ENCODE measurements at places on chromosomes 5 and 9.

DNA sequence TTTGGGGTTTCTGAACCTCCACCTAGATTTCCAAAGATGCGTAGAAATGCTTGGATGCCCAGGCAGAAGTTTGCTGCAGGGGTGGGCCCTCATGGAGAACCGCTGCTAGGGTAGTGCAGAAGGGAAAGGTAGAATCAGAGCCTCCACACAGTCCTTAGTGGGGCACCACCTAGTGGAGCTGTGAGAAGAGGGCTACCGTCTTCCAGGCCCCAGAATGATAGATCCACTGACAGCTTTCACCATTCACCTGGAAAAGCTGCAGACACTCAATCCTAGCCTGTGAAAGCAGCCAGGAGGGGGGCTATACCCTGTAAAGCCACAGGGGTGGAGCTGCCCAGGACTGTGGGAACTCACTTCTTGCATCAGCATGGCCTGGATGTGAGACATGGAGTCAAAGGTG lies 13.3 kb upstream of the HSDL2 start:
- DNase-seq: no peak

DNA sequence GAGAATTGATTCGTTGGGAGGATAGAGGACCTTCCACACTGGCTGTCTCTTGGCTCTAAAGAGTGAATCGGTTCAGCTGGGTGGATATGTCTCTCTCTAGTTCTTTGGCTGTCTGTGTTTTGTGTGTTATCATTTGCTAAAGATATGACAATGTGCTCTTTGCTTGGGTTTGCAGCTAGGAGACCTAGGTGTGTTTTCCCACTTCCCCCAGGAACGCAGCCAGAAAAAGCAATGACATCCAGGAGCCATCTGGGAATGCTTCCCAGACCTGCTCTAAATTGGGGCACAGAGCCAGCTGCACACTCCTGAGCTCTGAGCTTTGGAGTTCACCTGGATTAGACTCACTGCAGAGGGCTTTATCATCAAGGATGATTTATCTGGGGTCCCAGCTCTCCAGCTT lies 12.8 kb upstream of the PDZD2 start:
- DNase-seq: no peak

- no peak for DNase-seq
Observed at GRCh38 chr5:171269717-171270116, 39.3 kb upstream of the TLX3 start.

GRCh38 chr9:130334915-130335314 lies 69.4 kb downstream of the HMCN2 start:
- DNase-seq: no peak

GRCh38 chr5:127840809-127841208 lies 137.6 kb downstream of the CCDC192 start:
- DNase-seq: no peak

GRCh38 chr5:112684121-112684520 lies 53.6 kb upstream of the APC start:
- DNase-seq: no peak

DNA sequence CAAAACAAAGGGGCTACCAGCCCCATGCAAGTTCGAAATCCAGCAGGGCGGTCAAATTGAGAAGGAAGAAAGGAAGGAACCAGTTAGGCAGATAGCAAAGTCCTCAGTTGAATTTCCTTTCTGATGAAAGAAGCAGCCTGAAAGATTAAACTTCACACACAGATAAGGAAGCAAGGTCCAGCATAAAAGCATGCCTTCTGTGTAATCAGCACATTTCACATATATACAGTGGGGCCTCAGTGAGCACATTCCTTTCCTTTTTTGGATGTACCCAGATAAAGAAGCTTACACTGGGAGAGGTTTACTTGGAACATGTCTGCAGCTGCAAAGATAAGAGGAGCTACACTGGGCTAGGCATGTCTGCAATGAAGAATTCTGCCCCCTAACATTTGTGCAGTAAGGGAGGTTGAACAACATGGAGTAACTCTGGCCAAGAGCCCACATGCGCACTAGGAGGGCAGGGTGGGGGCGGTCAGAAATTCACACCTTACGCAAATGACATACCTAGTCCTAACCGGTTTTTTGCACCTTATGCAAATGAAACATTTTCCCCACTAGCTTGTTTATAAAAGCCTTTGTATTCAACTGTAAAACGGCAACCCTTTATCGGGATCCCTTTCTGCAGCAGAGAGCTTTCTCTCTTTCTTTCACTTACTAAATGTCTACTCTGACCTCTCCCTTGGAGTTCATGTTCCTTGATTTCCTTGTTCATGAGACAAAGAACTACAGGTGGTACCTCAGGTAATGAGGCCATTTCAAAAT lies 149.7 kb upstream of the FBXL17 start:
- no peak for DNase-seq

DNA sequence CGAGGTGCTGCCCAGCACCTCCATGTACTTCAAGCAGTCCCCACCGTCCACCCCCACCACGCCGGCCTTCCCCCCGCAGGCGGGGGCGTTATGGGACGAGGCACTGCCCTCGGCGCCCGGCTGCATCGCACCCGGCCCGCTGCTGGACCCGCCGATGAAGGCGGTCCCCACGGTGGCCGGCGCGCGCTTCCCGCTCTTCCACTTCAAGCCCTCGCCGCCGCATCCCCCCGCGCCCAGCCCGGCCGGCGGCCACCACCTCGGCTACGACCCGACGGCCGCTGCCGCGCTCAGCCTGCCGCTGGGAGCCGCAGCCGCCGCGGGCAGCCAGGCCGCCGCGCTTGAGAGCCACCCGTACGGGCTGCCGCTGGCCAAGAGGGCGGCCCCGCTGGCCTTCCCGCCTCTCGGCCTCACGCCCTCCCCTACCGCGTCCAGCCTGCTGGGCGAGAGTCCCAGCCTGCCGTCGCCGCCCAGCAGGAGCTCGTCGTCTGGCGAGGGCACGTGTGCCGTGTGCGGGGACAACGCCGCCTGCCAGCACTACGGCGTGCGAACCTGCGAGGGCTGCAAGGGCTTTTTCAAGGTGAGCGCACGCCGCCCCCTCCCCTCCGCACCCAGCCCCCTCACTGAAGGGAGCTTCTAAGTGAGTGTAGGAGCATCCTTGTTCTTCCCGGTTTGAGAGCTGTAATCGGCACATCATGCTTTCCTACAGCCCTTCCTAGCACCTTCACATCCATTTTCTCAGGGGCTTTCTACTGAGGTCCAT lies 6.9 kb downstream of the NR4A3 start:
- DNase-seq: no peak

DNA sequence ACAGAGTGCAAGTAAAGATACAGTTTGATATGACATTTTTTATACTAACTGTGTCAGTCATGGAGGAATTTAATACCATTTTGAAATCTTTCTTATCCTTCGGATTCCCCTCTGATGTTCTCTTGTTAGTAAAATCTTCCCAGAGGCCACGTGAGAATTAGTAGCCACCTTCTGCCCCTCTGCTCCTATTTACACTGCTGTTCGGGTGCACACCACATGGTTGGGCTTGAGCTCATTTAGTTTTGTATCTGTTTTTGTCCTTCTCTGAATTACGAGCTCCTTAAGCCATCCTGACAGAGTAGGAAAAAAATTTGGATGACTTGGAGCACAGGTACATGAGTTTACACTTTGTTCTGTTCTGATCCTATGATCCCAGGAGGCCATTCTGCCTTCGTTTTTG lies 109.7 kb downstream of the SV2C start:
- DNase-seq: no peak

- no peak for DNase-seq
Observed at GRCh38 chr9:107782789-107783188, 293.2 kb upstream of the KLF4 start.

DNA sequence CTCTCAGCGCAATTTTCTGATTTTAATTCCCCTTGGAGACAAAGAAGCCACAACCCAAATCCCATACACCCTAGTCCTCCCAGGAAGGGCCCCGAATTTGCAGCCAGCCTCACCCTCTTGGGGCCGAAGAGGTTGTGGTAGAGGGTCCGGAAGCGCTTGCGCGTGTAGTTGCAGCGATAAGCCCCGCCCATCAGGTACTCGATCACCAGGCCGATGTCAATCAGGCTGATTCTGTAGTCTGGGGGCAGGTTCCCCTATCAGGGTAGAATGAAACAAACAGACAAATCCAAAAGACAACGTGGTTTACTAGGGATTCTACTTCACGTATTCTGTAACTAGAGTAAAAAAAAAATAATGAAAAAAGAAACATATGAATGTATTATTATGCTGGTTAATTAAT lies 210.6 kb upstream of the KLF9 start:
- DNase-seq: peak; percentile 8

GRCh38 chr9:70588999-70589398 lies 174.5 kb upstream of the KLF9 start:
- DNase-seq: no peak

GRCh38 chr5:931570-932145 lies 39.0 kb downstream of the TRIP13 start:
- no peak for DNase-seq

GRCh38 chr5:157328277-157328912 lies 62.5 kb downstream of the CYFIP2 start:
- DNase-seq: peak; percentile 48

DNA sequence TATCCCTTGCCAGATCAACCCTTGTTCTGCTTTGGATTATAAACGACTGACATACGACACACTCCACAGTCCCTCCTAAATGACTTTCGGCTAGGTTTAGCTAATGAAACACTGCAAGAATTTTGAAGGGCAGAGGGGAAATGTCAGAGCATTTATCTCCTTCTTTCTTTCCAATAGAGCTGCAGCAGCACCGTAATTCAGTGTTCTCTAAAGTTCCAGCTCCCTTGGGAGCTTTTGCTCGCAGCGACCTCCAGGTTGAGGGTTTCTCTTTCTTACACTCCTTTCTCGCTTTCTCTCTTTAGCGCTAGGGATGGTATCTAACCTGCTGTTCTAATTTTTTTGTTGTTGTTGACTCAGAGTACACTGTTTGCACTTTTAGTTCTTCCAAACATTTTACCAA lies 467.1 kb upstream of the ST8SIA4 start:
- DNase-seq: no peak

- no peak for DNase-seq
Observed at GRCh38 chr5:149228618-149229297, 42.9 kb upstream of the AFAP1L1 start.

DNA sequence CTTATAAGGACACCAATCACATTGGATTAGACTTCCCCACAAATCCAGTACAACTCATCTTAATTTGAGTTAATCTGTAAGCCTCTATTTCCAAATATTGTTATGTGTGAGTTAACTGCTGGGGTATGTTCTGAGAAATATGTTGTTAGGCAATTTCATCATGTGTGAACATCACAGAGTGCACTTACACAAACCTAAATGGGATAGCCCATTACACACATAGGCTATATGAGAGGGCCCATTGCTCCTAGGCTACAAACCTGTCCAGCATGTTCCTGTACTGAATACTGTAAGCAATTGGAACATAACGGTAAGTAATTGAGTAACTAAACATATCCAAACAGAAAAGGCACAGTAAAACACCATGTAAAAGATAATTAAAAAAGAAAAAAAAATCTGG lies 19.1 kb upstream of the ARSI start:
- no peak for DNase-seq

DNA sequence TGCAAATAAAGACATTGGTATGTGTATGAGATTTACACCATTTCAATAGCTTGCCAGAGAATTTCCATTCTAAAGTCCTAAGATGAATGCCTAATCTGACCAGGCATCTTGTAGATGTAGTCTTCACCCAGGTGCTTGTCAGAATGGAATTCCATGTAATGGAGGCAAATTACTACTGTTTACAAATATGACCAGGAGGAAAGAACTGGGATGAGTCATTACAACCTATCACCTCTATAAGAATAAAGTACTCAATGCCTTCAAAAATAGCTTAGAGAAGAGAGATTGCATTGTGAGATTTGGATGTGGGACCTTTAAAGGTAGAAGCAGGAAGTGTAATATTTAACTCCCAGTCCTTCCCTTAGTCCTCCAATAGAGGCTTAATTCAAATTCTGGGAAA lies 507.0 kb upstream of the PTGER4 start:
- no peak for DNase-seq

DNA sequence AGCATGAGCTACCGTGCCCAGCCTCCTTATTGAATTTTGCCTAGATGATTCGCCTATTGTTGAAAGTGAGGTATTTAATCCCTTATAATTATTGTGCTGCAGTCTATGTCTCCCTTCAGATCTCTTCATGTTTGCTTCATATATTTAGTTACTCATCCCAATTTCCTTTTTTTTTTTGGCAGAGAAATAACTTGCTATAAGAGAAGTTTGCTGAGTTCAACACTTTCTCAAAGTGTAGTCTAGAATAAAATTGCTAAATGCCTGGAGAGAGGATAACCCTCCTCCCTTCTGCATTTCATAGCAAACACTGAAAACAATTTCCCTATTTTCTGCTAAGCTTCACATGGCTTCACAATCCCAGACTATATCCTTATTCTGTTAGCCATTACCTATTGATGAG lies 136.6 kb upstream of the CD180 start:
- no peak for DNase-seq

DNA sequence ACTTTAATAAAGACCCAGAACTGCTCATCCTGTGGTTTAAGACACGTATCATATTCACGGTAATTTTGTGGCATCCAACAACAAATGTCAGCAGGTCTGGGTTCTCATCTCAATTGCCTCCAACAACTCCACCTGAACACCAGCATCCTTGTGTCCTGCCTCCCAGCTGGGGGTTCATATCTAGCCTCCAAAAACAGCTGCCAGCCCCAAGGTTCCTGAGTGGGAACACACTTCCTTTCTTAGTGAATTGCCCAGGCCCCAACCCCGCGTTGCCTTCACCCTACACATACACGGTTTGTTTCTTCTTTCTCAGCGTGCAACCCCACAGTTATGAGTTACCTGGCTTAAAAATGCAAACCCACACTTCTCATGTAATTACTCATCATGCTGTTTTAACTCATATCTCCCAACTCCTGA lies 77.9 kb downstream of the SEMA4D start:
- DNase-seq: no peak

- no peak for DNase-seq
Observed at GRCh38 chr5:17157294-17157693, 60.1 kb upstream of the BASP1 start.

DNA sequence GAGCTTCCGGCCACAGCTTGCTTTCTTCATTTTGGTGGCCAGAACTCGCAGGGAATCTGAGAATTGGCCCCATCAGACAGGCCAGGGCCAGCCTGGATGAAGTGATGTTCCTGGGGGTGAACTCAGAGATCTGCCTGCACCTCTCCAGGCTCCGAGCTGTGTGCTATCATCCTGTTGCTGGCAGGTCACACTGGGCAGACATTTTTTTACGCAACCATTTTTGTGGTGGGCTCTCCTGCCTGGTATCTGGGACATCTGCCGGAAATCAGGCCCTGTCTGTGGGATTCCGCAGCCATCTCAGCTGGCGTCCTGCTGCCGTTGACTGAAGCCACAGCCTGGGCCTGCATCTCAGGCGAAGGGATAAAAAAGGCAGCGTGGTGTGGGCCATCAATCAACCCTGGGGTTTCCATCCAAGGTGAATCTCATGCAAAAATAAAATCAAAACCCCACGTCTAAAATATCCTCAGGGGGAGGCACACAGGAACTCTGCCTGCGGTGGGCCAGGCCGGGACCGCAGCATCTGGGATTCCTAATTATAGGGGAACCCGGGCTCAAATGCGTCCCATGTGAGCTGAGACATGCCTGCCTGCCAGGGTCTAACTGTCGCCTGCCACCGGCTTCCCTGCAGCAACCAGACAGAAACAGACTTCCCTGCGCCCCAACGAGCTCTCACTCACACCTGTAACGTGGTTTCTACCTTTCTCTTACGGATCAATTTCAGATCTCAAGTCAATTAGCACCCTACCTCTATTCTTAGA lies 174.3 kb downstream of the SYK start:
- no peak for DNase-seq

GRCh38 chr5:179700401-179700918 lies 1.7 kb downstream of the CANX start:
- DNase-seq: peak; percentile 18

GRCh38 chr5:6505416-6505755 lies 56.7 kb downstream of the UBE2QL1 start:
- no peak for DNase-seq
